CD4-positive, alpha-beta T cell treated with Interleukin-1 beta for 1 hour (primary cell): ENCODE measurements at places on chromosomes 2 and 18.

DNA sequence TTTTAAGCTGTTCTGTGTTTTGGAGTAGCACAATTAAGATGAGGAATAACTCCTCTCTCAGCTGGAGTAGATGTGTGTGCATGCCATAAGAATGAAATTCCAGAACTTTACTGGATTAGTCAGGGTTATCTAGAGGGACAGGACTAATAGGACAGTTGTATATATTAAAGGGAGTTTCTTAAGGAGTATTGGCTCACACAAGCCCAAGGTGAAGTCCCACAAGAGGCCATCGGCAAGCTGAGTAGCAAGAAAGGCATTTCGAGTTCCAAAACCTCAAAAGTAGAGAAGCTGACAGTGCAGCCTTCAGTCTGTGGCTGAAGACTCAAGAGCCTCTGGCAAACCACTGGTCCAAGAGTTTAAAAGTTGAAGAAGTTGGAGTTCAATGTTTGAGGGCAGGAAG is 113.7 kb downstream of the RIT2 start:
- no peak for DNase-seq

DNA sequence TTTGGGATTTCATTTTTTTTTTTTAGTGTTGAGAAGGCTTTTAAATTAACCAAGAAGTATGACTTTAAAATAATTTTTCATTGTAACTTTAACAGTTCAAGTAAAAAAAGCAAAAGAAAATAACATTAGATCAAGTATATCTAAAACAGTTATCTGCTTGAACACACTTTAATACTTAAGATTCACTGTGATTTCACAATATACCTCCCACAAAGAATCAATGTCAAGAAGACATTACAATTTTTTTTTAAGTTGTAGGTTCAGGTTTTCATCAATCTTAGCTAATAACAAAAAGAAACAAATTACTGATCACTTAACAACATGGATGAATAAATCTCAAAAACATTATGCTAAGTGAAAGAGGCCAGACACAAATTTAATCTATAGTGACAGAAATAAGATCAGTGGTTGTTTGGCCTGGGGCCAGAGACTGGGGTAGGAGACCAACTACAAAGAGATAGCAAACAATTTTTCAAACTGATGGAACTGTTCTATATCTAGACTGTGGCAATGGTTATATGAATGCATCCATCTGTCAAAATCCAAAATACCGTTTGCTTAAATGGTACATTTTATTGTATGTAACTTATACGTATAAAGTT is 74.8 kb upstream of the FRZB start:
- no peak for DNase-seq

- peak; percentile 63 for DNase-seq
Observed at GRCh38 chr18:44838971-44839666, 158.4 kb downstream of the SETBP1 start.

DNA sequence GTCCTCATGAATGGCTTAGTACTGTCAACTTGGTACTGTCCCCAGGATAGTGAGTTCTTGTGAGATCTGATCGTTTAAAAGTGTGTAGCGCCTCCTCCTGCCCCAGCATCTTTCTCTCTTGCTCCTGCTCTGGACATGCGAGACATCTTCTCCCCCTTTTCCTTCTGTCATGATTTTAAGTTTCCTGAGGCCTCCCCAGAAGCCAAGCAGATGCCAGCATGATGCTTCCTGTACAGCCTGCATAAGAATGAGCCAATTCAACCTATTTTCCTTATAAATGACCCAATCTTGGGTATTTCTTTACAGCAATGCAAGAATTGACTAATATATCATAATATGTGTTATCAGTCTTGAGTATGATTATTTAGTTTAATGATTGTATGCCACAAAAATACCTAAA is 3.5 kb upstream of the RSAD2 start:
- DNase-seq: no peak

- DNase-seq: no peak
Observed at GRCh38 chr2:165953306-165953654, 296 bp downstream of the TTC21B start.

- DNase-seq: no peak
Observed at GRCh38 chr2:135246711-135247270, 194.7 kb downstream of the RAB3GAP1 start.

DNA sequence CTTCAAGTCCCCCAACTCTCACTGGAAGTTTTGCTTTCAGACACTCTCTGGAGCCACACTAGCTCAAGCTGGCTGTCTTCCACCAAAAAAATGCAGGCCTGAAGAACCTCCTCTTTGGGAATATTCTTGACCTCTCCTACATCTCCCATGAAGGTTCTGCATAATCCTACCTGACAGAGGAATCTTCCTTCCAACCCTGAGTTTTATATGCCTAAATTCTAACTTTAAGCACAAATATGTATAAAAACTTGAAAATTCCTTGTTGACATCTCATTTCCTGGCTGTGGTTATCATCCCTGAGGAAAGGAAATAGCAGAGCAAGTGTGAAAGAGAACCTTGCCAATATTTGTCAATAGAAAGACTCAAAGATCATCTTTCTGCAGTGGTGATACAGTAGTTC is 249.0 kb downstream of the LPIN1 start:
- no peak for DNase-seq
